Aorta (tissue), 5 donors: ENCODE measurements at places on chromosomes 1 and 21.
A peak's percentile ranks its signal among the peaks of the same experiment; 100 is the strongest.

GRCh38 chr1:9473032-9473807 lies 66.0 kb upstream of the SLC25A33 start:
- DNase-seq = peak; percentile 88

DNA sequence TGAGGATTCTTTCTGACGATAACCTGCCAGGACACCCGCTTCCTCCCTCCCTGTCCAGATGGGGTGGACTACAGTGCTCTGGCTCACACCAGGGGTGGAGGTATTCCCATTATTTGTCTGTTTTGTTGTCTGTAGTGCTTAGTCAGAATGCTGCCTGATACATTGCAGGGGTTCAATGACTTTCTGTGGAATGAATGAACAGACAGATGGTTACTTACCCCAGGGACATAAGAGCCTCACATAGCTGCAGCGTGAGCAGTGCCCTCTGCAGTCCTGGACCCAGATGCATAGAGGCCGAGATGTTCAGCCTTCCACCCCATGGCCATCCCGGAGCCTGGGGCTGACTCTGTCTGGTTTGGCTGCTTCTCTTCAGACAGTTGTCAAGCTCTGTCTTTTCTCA lies 13.0 kb upstream of the F3 start:
- DNase-seq = no peak

DNA sequence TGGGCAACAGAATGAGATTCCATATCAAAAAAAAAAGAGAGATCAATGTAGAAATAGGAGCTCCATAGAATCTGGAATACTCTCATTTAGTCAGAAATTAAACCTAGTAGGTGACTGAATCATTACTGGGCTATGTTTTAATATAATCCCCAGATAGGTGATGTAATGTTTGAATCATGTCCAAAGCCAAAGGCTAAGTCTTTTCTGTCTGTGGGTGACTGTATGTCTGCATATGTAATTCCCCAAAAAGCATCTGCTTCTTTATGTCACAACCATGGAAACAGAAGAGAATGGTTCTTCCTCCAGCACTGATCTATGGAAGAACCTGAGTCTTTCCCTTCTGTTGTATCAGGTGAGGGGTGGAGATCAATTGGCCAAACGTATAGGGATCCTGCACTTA lies 5.8 kb downstream of the LAMC2 start:
- no peak for DNase-seq

DNA sequence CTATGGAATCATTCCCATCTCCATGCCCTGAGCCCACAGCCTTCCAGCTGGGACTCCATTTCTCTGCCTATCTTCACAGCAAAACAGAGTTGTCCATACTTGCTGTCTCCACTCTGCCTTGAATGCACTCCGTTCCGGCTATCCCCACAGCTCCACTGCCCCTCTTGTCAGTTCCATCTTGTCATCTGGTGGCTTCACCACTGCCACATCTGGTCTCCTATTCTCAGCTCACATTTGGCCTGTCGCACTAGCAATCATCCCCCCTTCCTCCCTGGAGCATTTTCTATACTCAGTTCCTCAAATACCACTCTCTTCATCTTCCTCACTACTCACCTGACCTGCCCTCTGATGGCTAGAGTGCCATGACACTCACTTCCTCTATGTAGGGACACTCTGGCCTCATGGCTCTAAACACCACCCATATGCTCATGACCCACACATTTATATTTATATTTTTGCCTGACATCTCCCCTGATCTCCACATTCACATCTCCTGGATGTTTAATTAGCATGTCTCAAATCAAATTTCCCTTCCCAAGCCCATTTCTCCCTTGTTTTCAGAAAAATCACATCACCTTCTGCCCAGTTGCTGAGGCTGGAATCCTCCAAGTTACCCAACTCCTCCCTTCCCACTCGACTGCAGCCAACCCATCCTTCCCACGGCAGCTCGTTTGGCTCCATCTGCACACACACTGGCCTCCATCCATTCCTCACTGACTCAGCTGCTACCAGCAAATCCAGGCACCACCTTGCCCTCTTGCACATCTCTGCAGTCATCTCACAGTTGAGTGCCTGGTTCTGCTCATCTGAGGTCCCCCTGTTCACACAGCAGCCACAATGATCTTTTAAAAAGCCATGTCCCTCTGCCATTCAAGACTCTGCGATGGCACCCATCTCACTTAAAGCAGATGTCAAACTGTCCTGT lies 6.1 kb downstream of the ZNF692 start:
- DNase-seq = no peak

DNA sequence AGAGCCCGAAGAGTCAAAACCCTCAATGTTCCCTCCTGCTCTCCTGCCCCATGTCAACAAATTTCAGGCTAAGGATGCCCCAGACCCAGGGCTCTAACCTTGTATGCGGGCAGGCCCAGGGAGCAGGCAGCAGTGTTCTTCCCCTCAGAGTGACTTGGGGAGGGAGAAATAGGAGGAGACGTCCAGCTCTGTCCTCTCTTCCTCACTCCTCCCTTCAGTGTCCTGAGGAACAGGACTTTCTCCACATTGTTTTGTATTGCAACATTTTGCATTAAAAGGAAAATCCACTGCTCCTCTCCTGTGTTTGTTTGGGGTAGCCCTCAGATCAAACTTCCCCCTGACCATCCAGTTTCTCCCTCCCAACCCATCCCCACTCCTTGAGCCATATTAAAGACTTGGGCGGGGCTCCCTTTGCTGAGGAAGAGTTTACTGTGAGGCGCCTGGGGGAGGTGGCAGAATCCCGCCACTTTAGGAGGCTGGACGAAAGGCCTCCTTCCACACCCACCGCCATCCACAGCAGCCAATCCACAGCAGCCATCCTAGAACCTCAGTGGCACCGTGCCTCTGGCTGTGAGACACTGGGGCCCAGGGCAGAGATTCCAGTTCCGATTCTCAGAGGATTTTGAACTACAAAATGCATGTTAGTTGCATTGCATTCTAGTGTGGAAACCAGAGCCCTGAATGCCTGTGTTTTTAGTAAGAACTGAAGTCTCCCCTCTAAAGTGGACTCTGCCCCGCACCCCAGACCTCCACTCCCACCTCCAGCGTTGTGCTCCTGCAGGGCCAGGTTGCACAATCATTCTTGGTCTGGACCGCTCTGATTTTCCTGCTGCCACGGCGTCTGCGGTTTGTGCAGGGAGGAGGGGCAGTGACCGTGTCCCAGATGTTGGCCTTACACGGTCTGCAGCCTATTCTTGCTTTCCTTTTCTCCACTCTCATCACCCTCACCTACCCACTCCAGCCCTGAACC lies 3.0 kb downstream of the OLFML3 start:
- peak; percentile 83 for DNase-seq

- DNase-seq = no peak
Measured at GRCh38 chr1:83546874-83547273, 452.1 kb downstream of the TTLL7 start.

DNA sequence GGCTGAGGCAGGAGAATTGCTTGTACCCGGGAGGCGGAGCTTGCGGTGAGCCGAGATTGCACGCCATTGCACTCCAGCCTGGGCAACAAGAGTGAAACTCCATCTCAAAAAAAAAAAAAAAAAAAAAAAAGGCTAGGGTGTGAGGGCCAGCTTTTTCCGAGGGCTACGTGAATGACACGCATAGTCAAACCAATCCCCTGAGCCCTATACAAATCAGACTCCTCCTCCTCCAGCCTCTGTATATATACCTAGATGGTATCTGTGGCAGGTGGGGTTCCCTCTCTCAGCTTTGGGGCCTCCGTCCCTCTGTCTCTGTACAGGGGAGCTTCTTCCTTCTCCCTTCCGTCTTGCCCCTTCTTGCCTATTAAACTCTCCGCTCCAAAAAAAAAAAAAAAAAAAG lies 6.7 kb downstream of the S100A16 start:
- no peak for DNase-seq

- no peak for DNase-seq
Measured at GRCh38 chr1:230632273-230632873, 9.9 kb upstream of the COG2 start.

DNA sequence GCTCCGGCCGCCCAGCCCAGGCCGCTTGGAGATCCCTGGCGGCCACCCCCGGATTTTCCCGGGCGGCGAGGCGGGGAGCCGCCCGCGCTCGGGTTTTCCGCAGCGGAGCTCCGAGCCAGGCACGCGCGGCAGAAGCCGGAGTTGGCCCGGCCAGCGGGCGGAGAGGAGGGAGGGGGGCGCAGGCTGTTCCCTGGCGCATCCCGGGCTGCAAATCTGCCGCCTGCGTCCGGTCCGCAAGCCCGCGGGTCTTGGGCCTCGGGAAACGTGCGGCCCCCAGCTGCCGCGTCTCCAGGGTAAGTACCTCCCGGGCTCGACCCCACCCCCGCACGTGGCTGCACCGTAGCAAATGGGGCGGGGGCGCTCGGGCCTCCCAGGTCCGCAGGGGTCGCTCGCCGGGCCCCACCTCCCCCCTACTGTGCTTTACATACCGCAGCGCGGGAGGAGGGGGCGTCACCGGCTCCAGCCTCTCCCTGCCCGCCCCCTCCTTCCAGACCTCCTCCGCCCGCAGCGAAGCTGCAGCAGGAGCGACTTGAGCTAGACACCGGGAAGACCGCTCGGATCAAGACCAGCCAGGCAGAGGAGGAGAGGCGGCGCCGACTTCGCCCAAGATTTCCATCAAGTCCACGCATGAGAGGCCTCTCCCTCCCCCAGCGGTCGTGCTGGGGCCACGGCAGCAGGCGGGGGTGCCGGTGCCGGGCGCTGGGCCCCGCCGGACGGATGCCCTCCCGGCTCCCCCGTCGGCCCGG lies 1.6 kb downstream of the TMEM200B start:
- peak; percentile 74 for DNase-seq

GRCh38 chr1:57844382-57844980 lies 420.6 kb upstream of the DAB1 start:
- no peak for DNase-seq

DNA sequence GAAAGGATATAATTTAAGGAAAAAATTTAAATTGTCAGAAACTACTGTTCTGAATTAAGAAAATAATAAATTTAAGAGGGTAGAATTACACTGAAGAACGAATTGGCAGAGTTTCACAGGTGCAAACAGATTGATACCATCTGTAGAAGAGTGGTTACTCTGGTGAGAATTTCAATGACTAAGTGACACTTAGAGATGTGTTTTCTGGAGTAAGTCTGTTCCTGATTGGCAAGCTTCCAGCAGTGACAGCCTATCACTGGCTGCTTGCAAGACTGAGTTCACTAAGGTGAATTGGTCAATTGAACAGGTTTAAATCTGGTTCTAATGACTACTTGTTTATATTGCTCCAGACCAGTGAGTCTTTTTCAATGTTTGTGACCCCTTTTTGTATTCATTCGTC lies 838.2 kb upstream of the RGS18 start:
- no peak for DNase-seq

GRCh38 chr21:25581582-25581981 lies 25.7 kb downstream of the MRPL39 start:
- DNase-seq = no peak

DNA sequence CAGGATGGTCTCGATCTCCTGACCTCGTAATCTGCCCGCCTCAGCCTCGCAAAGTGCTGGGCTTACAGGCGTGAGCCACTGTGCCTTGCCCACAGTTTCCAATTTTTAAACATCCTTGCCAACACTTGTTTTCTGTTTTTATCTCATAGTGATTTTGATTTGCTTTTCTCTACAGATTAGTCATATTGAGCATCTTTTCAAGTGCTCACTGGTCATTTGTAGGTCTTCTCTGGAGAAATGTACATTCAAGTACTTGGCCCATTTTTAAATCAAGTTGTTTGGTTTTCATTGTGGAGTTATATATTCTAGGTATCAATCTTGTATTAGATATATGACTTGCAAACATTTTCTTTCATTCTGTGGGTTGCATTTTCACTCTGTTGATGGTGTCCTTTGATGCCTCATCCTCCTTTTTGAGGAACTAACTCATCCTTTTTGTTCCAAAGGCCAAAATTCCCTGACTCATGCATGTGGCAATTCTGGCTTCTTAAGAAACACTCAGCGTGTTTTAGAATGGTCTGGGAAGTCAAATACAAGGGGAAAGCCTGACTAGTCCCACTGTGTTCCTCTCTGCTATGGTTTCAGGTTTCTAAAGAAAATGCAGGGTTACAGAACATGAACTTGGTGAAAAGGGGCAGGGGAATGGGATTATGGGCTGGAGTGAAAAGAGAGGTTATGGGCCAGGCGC lies 37.3 kb downstream of the PTAFR start:
- DNase-seq = no peak

GRCh38 chr21:38221594-38221993 lies 35.2 kb upstream of the KCNJ15 start:
- DNase-seq = no peak

GRCh38 chr1:152768847-152769533 lies 6.0 kb upstream of the LCE1F start:
- no peak for DNase-seq

- DNase-seq = no peak
Measured at GRCh38 chr1:84145068-84145467, 997 bp downstream of the PRKACB start.

DNA sequence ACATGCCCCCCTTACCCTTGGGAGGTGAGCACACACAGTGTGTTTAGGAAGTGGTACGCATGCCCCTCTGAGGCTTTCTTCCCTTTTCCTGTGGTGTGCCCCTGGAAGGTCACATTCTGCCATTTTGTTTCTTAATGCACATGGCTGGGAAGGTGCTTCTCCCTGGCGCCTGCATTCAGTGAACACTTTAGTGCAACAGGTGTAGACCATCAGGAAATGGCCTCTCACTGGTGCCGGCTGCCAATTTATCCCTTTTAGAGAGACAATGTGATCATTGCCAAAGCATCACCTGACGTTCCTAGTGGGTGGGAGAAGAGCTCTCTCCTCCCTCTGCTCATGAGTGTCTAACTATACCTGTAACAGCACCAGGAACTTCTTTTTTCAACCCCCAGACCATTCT lies 51.8 kb upstream of the PDE9A start:
- no peak for DNase-seq

DNA sequence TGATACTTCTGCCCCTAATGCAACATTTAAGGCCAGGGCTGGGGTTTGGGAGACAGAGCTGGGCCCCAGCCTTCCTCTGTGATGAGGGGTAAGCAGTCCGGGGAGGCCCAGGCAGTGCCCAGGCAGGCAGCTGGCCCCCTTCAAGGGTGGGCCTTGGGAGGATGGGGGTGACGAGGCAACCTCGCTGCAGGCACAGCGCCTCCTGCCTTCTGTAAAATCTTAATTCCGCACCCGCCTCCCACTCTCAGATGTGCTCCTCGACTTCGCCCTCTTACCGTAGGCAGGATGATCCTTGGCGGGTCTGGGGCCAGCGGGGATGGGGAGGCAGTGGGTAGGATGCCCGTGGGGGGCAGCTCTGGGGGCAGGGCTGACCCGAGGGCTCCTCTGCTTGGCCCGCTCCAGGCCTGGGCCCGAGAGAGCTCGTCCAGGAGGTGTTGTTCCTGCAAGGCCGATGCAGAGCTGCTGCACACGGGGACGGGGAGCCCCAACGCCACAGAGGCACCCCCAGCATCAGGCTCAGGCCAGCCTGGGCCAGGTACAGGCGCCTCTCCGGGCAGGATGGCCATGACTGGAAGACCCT lies 9.1 kb downstream of the C21orf58 start:
- no peak for DNase-seq

DNA sequence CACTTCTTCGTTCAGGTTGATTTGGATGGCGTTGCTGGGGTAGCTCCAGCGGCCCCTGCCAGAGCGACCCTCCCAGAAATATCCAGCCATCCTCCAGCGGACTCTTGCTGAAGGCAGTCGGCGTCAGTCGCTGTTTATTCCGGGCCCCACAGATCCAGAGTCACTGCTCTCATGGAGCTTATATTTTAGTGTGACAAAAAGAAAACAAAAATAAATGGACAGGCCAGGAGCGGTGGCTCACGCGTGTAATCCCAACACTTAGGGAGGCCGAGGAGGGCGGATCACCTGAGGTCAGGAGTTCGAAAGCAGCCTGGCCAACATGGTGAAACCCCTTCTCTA lies 791 bp upstream of the CFAP298 start:
- no peak for DNase-seq

GRCh38 chr1:51463561-51463960 lies 55.5 kb downstream of the EPS15 start:
- DNase-seq = no peak

GRCh38 chr21:30227633-30228404 lies 11.9 kb upstream of the CLDN8 start:
- no peak for DNase-seq
